KG1 (cell line): ENCODE measurements at places on chromosomes 7 and 10.

DNA sequence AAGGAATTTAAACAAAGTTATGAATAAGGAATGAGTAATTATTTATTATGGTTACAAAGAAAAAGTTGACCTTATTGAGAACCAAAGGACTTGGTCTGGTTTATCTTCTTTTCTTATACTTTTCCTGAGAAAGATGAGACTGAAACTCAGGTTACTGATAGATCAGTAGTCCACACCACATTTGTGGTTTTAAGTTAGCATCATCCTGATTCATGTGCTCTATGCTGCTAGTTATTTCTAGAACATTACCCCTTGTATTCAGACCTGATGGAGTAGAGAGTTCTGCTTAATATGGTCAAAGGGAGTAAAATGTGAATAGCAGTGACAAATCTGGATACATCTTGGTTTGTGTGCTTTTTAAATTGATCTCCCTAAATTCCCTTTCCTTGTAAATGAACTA lies 63.8 kb downstream of the FOXP2 start:
- DNase-seq = no peak

DNA sequence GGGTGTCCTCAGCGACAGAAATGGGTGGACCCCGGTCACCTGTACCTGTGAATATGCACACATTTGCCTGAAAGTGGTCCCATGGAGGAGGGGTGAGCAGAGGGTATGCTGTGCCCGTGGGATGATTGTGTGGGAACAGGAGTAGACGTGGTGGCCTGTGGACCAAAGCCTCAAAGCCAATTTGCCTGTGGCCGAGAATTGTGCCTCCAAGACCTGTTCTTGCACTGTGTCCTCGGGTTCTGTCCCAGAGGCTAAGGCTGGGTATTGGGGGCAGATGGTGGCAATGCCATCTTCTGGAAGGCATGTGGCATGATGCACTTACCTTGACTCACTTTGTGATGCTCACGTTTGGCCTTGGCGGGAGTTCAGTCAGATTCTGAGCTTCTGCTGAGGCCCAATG lies 351.0 kb downstream of the TCERG1L start:
- no peak for DNase-seq

GRCh38 chr10:126290232-126290631 lies 98.0 kb downstream of the ADAM12 start:
- DNase-seq = no peak

DNA sequence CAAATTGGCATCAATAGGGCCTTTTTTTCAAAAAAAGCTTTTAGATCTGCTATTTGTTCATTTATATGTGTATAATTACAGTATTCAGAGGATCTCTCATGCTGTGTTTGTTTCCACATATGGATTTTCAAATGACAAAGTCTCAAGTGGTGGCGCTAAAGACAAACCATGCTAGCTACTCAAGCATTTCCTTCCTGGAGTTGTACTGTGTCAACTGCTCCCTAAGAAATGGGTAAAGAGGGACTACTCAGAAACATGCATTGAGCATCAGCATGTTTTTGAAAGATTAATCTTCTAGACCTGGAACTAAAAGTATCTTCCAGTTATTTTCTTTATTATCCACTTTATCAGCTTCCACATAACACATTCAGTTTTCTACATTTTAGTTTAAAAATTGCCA lies 12.7 kb downstream of the CNTNAP2 start:
- DNase-seq = no peak

DNA sequence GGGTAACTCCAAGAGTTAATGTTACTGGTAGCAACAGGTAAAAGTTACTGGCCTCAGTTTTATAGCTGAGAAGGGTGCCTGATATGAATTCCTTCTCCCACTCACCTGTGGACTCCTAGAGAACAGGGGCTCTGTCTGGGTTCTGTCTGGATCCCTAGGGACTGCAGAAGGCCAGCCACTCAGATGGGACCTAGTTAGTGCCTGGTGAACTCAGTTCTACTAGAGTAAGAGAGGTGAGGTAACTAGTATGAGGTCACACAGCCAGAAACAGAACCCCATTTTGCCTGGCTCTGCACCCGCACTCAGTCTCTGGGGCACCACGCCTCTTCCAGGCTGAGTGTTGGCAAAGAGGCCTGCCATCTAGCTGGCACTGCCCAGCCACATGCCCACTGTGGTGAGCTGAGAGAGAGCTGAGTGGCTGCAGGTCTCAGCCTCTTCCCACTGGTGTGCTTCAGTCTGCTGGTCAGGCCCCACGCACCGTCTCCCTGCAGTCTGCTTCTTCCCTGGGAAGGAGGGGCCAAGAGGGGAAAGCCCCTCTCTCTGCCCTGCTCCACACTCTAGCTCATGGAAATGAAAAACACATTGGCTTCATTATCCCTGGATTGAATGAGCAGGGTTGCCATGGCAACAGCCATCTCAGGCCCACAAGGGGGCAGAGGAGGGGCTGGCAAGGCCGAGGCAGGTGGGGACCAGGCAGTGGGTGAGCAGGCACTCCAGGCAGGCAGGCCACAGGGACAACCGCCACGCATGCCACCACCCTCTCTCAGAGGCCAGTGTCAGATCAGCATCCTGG lies 110.6 kb downstream of the ZMIZ1 start:
- no peak for DNase-seq
